ENCODE measurements at places on chromosomes 3 and 15. TPM values are rescaled to one million over a fixed set of nuclear protein-coding genes. Genes with fewer than 3 reads are reported as not detected.
A peak's percentile ranks its signal among the peaks of the same experiment; 100 is the strongest.

DNAH1 gene
- 2.2 TPM for total RNA-seq

- H3K27ac ChIP-seq: no peak overlapping the region
- H3K36me3 ChIP-seq: no peaks in the 10 kb centered on the region
- H3K27me3 ChIP-seq: no peaks in the 10 kb centered on the region
- H3K4me1 ChIP-seq: no peaks in the 10 kb centered on the region
- no peak for DNase-seq
- H3K4me3 ChIP-seq: no peak overlapping the region
These were observed 9.9 kb downstream of the CHRNB4 start for GRCh38 chr15:78630886-78631633.

RLBP1 gene
- total RNA-seq: not detected

ABHD5 gene
- total RNA-seq: 32.7 TPM

GCSAM gene
- not detected for total RNA-seq

DNA sequence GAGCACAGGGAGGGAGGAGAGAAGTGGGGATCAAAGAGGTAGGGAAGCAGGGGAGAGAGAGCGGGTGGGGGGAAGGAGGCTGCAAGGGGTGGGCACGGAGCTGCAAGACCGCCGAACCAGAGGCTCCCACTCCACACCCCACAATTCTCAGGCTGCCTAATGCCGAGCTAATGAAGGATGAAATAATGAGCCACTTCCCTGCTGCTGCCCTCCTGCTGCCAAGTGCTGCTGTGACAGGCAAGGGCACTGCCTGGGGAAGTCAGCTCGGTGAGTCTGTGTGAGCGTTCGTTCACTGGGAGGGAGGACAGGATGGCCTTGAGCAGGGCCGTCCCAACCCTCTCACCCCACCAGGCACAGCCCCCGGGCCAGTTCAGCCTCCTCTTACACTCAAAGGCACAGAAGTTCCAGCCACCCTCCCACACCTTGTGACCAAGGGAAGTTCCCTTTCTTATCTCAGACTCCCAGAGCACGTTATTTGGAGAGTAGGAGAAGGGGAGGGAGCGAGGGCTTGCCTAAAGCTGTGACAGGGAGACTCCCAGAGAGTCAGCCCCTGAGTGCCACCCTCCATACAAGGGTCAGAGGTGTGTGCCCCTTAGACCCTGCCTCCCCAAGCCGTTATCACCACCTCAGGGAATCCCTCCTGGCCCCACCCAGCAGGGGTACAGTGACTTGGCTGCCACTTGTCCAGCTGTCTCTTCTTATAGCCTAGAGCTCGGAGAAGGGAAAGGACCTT is 12.4 kb downstream of the GLYCTK start:
- DNase-seq: no peak
- H3K4me3 ChIP-seq: no peak overlapping the region
- H3K4me1 ChIP-seq: no peaks in the 10 kb centered on the region
- no peak overlapping the region for H3K27ac ChIP-seq

DNA sequence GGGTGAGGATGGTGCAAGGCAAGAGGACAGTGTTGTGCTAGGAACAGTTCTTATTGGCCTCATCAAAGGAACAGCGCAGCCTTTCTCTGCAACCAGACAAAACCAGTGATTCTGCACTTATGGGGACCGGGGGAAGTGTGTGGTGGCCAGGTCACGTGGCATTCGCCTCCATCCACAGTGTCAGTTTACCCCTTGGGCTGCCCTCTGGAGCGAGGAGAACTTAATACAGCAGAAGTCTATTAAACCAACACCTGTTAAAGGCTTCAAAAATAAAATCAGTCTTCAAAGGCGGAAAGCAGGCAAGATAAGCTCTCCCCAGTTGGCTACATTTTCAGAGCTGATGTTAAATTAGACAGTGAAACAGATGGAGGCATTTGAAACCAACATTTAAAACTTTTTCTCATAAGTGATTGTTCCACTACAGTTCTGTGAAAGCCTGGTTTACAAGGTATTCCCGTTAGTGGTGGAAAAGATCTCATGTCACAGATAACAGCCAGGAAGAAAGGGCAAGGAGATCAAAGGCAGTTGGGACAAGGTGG is 75.2 kb downstream of the LRIG1 start:
- H3K4me3 ChIP-seq: peak overlapping the region; percentile 17
- no peak for DNase-seq
- peaks cover 57% of the 10 kb centered on the region for H3K4me1 ChIP-seq
- no peaks in the 10 kb centered on the region for H3K27me3 ChIP-seq

GRCh38 chr3:111351334-111351733 is 190.7 kb upstream of the CD96 start:
- no peak overlapping the region for H3K27ac ChIP-seq
- no peaks in the 10 kb centered on the region for H3K4me1 ChIP-seq
- H3K4me3 ChIP-seq: no peak overlapping the region
- no peaks in the 10 kb centered on the region for H3K36me3 ChIP-seq
- H3K27me3 ChIP-seq: no peaks in the 10 kb centered on the region

PFKFB4 gene
- 0.87 TPM for total RNA-seq

DNA sequence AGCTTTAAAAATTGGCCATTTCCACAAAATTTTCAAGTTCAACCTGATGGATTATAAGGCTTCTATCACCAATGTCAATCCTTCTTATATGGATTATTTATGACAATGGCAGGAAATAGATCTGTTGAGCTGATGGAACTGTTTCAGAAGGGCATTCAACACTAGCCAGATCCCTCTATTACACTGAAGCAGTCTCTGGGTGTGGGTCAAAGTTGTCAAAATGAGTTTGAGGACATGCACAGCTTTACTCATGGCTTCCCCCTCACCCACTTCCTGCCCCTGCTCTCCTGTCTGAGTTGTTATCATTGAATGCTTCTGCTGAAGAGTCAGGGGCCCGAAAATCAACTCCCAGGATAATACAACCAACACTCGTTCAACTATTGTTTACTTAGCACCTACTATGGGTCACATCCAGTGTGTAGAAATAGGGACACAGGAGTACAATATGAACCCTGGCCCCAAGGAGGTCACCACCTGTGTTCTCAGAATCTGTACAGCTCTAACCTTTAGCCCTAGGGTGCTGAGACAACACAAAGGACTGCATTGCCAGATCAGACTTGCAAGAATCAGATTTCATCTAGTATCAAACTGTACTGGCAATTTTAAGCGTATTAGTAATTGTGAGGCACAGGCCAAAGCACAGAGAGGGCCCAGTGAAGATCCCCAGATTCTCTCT is 41.7 kb upstream of the FAM3D start:
- H3K4me3 ChIP-seq: no peak overlapping the region
- H3K27ac ChIP-seq: no peak overlapping the region
- H3K4me1 ChIP-seq: no peaks in the 10 kb centered on the region
- H3K27me3 ChIP-seq: no peaks in the 10 kb centered on the region

DNA sequence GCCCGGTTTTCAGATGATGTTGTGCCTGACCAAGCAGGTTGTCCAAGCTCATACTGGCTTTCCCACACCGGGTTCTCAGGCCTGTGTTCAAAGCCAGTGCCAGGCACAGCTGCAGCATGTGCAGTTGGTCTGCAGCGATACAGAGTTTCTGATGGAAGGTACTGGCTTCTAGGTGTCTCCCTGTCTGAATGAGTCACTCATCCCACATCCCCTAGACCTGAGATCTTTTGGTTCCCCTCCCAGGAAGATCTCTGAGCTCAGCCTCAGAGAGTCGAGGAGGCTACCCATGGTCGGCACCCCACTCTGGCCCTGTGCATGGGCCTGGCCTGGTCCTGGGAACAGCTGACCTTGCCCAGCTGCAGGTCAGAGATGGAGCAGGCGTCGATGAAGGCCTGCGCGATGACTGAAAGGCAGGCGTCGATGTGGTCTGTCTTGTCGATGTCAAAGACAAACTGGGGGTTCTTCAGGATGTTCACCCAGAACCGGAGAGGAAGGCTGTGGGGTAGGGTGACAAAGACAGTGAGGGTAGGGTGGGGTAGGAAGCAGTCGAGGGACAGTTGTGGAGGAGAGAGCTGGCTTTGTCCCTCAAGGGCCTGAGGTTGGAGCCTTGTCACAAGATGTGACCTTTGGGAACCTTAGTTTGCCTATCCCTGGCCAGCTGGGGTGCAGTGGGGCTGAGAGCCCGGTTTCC is 15.3 kb downstream of the H1-8 start:
- no peak overlapping the region for H3K27ac ChIP-seq
- H3K4me3 ChIP-seq: no peak overlapping the region
- H3K27me3 ChIP-seq: no peaks in the 10 kb centered on the region

IGF2BP2 gene
- total RNA-seq: 1.2 TPM

- no peaks in the 10 kb centered on the region for H3K4me1 ChIP-seq
- no peaks in the 10 kb centered on the region for H3K36me3 ChIP-seq
- H3K27ac ChIP-seq: no peak overlapping the region
- no peak overlapping the region for H3K4me3 ChIP-seq
- H3K27me3 ChIP-seq: no peaks in the 10 kb centered on the region
These were observed 420.0 kb downstream of the ROBO2 start for GRCh38 chr3:77459926-77460325.

CD276 gene
- 9.6 TPM for total RNA-seq

- H3K4me3 ChIP-seq: no peak overlapping the region
- DNase-seq: no peak
- H3K36me3 ChIP-seq: no peaks in the 10 kb centered on the region
- no peak overlapping the region for H3K27ac ChIP-seq
- H3K27me3 ChIP-seq: no peaks in the 10 kb centered on the region
These were observed 730.7 kb downstream of the AGBL1 start for GRCh38 chr15:86810329-86810728.

- H3K36me3 ChIP-seq: no peaks in the 10 kb centered on the region
- H3K4me1 ChIP-seq: no peaks in the 10 kb centered on the region
- no peak overlapping the region for H3K4me3 ChIP-seq
- H3K27ac ChIP-seq: no peak overlapping the region
- no peaks in the 10 kb centered on the region for H3K27me3 ChIP-seq
These were observed 319.8 kb downstream of the FHIT start for GRCh38 chr3:60931452-60931851.

MORC1 gene
- total RNA-seq: not detected

KIF23 gene
- total RNA-seq: not detected

DNA sequence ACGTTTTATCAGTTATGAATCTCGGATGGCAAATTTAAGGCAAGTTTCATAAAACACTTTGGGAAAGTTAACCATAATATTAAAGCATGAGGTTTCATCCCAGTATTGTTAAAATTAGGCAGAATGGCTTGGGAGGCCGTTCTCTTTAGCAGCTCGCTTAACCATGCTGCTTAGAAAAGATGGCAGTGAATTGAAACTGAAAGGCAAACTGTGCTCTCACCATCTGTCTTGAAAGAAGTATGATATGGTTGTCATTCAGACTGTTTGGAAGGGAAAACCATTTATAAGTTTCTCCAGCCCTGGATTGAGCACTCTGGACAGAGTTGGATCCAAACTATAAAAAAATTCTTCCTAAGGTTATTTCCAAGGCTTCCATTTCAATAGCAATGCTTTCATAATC is 332.3 kb upstream of the SUCLG2 start:
- no peaks in the 10 kb centered on the region for H3K4me1 ChIP-seq
- no peak for DNase-seq
- H3K27ac ChIP-seq: no peak overlapping the region
- H3K4me3 ChIP-seq: no peak overlapping the region

DNA sequence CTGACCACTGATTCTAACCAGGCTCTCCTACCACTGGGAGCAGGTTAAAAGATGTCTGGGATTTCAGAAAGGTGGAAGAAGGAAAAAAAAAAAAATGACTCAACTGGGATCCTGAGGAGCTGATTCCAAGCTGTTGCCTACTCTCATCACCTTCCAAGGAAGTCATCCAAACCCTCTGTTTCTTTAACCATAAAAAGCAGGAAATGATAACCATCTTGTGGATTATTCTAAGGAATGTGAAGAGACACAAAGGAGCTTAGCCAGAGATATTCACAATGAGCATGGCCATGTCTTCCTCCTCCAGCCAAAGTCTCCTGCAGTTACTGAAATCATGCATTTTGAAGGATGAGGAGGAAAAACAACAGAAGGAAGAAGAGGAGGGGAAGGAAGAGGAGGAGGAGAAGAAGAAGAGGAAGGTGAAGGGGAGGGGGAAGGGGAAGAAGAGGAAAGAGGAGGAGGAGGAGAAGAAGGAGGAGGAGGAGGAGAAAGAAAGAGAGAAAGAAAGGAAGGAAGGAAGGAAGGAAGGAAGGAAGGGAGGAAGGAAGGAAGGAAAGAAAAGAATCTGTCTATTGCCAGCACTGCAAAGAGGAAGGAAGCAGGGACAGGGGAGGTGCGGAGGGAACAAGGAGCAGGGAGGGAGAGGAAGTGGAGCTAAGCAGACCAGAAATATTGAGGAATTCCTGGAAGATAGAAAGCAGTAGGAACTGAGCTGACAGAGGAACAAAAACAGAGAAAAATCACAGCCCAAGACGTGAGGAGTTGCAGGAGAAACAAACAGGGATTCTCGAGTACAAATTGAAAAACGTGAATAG is 229.2 kb downstream of the UACA start:
- no peak overlapping the region for H3K27ac ChIP-seq
- H3K36me3 ChIP-seq: no peaks in the 10 kb centered on the region
- no peaks in the 10 kb centered on the region for H3K27me3 ChIP-seq
- no peak for DNase-seq

DNA sequence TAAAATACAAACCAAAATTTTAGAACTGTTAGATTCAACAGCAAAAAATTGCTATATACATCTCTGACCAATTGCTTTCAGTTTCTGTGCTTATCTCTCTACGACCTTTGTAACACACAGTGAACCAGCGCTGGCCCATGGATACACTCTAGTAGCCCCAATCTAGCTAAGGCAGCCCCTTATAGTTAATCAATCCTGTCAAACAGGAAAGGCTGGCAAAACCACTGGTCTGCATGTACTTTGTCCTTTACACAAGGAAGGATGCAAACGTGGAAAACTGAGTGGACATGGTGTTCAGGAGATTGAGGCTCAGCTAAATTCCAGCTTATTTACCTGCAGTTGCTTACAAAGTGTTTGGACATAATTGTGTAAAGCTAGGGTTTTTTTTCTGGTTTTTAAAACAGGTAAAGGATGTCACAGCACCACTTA is 25.9 kb downstream of the ADGRG7 start:
- H3K4me3 ChIP-seq: no peak overlapping the region
- H3K4me1 ChIP-seq: no peaks in the 10 kb centered on the region
- no peak overlapping the region for H3K27ac ChIP-seq
- H3K36me3 ChIP-seq: no peaks in the 10 kb centered on the region

GRCh38 chr3:30662836-30663235 is 56.4 kb downstream of the TGFBR2 start:
- no peak for DNase-seq
- peak overlapping the region; percentile 12 for H3K27ac ChIP-seq

GRCh38 chr3:114846779-114847178 is 300.3 kb downstream of the ZBTB20 start:
- peaks cover 33% of the 10 kb centered on the region for H3K4me1 ChIP-seq
- no peaks in the 10 kb centered on the region for H3K27me3 ChIP-seq
- H3K36me3 ChIP-seq: no peaks in the 10 kb centered on the region
- no peak overlapping the region for H3K4me3 ChIP-seq
- peak overlapping the region; percentile 30 for H3K27ac ChIP-seq

GRCh38 chr3:156037356-156037755 is 83.0 kb upstream of the KCNAB1 start:
- no peak for DNase-seq
- H3K27ac ChIP-seq: no peak overlapping the region
- H3K4me1 ChIP-seq: no peaks in the 10 kb centered on the region
- no peak overlapping the region for H3K4me3 ChIP-seq
- no peaks in the 10 kb centered on the region for H3K36me3 ChIP-seq
- H3K27me3 ChIP-seq: no peaks in the 10 kb centered on the region

- H3K4me1 ChIP-seq: no peaks in the 10 kb centered on the region
- no peak overlapping the region for H3K4me3 ChIP-seq
- DNase-seq: no peak
- H3K27ac ChIP-seq: no peak overlapping the region
- no peaks in the 10 kb centered on the region for H3K36me3 ChIP-seq
These were observed 219.5 kb downstream of the PLCH1 start for GRCh38 chr3:155525324-155525833.

KLHL40 gene
- total RNA-seq: 197 TPM

CISH gene
- 3.3 TPM for total RNA-seq
